Cerebellar nuclear complex (tissue), 1 donor: ENCODE measurements at places on chromosomes 2 and 18.

- no peak for DNase-seq
Measured at GRCh38 chr2:199943373-199943772, 11.9 kb downstream of the TYW5 start.

GRCh38 chr18:79496237-79496977, 100.7 kb downstream of the NFATC1 start:
- DNase-seq = no peak

DNA sequence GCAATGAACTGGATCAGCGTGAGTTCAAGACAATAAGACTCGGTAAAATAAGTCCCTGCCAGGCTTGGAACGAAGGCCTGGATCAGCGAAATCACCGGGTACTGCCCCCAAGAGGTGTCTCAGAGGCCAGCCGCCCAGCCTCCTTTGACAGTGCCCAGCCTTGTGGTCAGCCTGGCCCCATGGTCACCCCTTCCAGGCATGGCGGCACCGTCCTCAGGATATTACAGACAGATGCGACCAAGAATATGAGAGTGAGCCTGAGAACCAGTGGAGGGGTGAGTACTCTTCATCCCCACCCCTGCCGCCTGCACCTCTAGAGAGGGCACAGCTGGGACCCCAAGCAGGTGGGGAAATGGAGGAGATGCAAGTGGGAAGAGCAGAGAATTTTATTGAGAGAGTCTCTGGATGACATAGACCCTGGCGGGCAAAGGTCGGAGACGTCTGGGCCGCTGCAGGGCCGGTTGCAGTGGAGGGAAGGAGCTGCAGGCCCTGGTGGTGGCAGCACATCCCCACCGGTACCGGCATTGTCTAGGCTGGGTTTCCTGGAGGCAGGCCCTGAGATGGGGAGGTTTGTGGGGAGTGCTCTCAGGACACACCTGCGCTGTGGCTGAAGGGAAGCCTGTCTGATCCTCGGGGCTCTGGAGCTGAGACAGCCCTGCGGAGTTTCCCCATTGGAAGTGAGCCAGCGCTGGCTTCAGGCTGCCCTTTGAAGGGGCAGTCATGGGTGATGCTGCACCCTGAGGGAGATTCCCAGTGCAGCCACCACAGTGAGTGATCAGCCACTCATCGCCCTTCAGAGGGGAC, 190.0 kb downstream of the SEPTIN10 start:
- no peak for DNase-seq

- DNase-seq = no peak
Measured at GRCh38 chr2:230319211-230319862, 7.7 kb upstream of the SP140L start.

DNA sequence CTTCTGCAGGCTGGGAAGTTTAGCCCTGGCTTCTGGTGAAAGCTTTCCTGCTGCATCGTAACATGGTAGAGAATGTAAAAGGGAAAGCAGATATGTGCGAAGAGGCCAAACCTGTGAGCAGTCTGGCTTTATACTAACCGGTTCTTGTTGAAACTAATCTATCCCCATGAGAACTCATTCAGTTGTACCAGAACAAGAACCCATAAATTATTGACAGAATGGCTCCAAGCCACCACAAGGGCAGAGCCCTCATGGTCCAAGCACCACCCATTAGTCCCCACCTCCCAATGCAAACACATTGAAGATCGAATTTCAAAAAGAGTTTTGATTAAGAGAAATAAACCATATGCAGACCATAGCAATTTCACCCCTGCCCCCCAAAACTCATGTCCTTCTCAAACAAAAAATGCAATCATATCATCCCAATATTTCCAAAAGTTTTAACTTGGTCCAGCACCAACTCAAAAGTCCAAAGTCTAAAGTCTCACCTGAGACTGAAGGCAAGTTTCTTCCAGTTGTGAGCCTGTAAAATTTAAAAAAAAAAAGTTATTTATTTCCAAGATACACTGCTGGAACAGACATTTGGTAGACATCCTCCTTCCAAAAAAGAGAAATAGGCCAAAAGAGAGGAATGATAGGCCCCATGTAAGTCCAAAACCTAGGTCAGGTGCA, 318.9 kb downstream of the CNTNAP5 start:
- DNase-seq = no peak
